ENCODE measurements at places on chromosomes 13 and 19.

GRCh38 chr13:42007844-42008243 lies 40.6 kb upstream of the DGKH start:
- DNase-seq, result no peak

DNA sequence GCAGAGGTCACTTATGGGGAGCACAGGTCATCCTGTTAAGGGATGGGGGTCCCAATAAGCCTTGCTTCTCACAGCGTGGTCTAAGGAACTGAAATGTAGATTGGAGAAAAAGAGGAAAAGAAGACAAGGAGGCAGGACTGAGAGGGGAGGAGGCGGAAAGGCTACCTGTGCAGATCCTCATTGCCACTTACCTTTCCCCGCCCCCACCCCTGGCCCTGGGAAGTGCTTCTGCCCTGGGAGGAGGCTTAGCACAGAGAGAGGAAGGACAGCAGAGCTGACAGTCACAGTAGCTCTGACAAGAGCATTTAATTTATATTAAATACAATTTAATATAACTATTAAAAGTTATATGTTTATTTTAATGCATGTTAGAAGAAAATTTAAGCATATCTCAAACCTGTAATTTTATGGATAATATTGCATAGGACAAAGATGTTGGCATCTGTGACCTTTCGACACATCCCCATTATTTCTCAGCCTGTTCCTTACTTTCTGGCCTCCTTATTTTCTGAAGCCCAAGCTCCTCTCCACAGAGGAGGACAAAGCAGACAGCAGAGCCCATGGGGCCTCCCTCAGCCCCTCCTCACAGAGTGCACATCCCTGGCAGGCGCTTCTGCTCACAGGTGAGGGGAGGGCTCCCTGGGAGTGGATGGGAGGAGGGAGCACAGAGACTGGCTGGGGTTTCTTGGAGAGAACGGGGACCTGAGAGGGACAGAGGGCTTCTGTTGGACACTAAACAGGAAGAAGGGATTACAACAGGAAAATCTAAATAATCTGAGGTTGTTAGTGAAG lies 23.4 kb downstream of the CEACAM21 start:
- no peak for DNase-seq

- DNase-seq, result no peak
Measured at GRCh38 chr19:2084993-2085720, 11.0 kb downstream of the MOB3A start.

- no peak for DNase-seq
Measured at GRCh38 chr13:50512474-50513299, 330.8 kb downstream of the DLEU7 start.

Measured in thoracic aorta (tissue), 2 donors.